ENCODE measurements at places on chromosomes 3 and 15. TPM values are rescaled to one million over a fixed set of nuclear protein-coding genes. Genes with fewer than 3 reads are reported as not detected.
A peak's percentile ranks its signal among the peaks of the same experiment; 100 is the strongest.

The LTF gene
- not detected for total RNA-seq

The ALPK3 gene
- total RNA-seq: 0.10 TPM

The CNTN6 gene
- total RNA-seq: not detected

DNA sequence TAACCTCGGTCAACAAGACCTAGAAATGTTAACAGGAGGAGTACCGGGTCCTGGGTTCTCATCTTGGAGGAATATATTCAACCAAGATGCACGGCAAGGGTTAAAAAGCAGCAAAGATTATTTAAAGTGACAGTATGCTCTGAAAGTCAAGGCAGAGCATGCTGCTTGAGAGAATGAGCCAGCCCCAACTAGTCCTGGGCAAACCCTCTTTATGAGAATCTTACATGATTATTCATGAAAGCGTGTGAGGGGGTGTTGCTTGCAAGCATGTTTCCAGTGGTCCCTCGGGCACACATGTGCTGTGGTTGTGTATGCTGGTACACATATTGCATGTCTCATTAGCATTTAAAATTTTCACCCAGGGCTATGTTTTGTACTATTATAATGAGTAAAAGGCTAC lies 1445.6 kb downstream of the SI start:
- no peak for DNase-seq

GRCh38 chr3:194632809-194633348 lies 340 bp downstream of the TMEM44 start:
- no peak for DNase-seq

DNA sequence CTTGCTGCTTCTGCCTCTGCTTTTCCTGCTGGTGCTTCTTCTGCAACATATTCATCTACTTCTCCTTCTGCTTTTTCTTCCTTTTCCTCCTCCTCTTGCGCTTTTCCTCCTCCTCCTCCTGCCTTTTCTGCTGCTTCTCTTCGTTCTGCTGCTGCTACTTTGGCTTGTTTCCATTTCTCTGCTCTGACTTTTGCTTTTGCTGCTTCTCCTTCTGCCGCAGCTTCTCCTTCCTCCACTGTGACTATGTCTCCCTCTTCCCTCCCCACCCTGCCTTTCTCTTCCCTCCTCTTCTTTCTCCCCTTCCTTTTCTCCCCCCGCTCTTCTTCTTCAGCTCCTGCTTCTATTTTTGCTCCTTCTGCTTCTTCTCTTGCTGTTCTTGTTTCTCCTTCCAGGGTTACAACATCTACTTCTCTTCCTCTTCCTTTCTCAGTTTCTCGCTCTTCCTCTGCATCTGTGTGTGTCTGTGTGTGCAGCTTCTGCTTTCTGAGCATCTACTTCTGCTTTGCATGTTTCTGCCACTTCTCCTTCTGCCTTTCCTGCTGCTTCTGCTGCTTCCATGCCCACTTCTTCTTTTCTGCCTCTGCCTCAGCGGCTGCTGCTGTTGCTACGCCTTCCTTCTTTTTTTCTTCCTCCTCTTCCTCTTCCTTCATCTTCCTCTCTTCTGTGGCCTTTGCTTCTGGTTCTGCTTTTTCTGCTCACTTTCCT lies 51.4 kb downstream of the FAM43A start:
- DNase-seq: no peak

- DNase-seq: no peak
Measured at GRCh38 chr3:129994883-129995559, 20.5 kb downstream of the TRH start.

GRCh38 chr3:169041677-169042171 lies 621.8 kb downstream of the MECOM start:
- DNase-seq: no peak

GRCh38 chr3:72820415-72820814 lies 27.8 kb downstream of the SHQ1 start:
- DNase-seq: no peak

GRCh38 chr3:138936741-138937689 lies 9.9 kb downstream of the FOXL2 start:
- DNase-seq: no peak

GRCh38 chr15:38477637-38478036 lies 23.7 kb downstream of the FAM98B start:
- DNase-seq: no peak

DNA sequence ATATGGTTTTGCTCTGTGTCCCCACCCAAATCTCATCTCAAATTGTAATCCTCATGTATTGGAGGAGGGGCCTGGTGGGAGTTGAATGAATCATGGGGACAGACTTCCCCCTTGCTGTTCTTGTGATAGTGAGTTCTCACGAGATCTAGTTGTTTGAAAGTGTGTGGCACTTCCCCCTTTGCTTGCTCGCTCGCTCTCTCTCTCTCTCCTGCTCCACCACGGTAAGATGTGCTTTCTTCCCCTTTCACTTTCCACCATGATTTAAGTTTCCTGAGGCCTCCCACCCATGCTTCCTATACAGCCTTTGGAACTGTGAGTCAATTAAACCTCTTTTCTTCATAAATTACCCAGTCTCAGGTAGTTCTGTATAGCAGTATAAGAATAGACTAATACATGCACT lies 60.7 kb downstream of the GSK3B start:
- DNase-seq: no peak

DNA sequence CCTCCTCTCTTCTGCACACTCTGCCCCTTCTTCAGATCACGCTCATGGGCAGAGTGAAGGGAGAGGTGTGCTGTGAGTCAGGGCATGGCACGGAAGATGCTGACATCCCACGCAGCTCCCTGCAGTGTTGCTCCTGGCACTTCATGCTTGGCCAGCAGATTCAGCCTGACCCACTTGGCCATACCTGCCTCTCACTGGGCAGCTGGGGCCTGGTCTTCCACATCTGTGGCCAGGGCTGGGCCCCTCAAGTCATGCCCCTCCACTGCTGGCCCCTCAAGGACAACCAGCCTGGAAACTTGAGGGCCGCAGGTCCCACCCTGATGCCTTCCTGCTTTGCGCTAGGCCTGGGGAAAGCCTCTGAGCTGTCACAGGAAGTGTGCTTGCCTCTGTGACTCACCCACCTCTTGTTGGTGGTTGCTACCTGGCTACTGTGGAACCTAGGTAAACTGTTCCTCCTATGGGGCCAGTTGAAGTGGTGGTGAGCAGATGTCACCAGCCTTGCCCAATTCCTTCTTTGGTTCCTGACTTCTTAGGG lies 48.7 kb downstream of the BSN start:
- DNase-seq: peak; percentile 48

GRCh38 chr3:114673481-114673880 lies 379.7 kb downstream of the TIGIT start:
- no peak for DNase-seq

DNA sequence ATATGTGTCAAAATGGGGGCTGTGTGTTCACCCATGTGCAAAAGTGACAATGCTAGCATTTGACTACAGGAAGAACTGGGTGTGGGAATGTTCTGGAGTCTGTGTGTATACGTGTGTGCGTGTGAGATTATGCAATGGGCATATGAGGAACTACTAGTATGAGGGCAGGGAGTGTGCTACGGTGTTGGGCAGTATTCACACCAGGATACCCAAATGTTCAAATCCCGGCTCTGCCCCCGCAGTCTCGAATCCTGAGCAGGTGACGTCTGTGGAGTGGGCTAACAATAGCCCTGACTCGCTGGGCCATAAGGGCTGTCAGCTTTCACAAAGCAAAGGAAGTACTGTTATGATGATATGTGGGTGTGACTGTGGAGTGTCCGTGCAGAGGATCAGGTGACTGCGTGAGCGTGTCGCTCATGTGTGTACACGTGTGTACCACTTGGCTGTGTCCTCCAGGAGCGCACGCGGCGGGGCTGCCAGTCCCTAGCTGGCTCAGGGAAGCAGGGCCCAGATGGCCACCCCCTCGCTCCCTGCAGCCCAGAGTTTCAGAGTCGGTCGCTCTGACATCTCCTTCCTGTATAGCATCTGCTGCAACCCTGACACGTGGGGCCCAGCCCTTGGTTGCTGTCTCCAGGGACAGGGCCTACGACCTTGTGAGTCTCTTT lies 27.2 kb downstream of the IQSEC1 start:
- DNase-seq: no peak

GRCh38 chr15:68224546-68225250 lies 4.8 kb downstream of the CLN6 start:
- DNase-seq: no peak

DNA sequence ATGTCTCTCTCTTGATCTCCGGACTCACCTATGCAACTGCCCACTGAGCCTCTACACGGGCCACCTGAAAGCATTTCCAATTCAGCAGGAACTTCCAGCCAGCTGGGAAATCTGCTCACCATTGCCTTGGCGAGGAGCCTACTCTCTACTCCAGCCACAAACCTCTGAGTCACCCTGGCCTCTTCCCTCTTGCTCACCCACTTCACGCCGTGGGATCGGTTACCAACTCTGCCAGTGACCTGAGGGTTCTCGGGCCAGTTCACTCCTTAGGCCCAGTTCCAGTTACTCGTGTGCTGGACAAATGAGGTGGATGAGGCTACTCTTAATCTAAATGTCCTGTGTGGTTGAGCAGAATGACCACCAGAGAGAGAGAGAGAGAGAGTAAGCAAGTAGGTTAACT lies 70.1 kb downstream of the CEMIP start:
- DNase-seq: no peak

DNA sequence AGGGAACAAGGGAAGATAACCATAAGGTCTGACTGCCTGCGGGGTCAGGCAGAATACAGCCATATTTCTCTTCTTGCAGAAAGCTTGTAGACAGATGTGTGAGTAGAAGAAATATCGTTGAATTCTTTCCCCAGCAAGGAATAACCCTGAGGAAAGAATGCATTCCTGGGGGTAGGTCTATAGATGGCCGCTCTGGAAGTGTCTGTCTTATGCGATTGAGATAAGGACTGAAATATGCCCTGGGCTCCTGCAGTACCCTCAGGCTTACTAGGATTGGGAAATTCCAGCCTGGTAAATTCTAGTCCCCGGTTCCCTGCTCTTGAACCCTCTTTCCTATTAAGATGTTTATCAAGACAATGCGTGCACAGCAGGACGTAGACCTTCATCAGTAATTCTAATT lies 15.8 kb upstream of the SST start:
- DNase-seq: no peak

DNA sequence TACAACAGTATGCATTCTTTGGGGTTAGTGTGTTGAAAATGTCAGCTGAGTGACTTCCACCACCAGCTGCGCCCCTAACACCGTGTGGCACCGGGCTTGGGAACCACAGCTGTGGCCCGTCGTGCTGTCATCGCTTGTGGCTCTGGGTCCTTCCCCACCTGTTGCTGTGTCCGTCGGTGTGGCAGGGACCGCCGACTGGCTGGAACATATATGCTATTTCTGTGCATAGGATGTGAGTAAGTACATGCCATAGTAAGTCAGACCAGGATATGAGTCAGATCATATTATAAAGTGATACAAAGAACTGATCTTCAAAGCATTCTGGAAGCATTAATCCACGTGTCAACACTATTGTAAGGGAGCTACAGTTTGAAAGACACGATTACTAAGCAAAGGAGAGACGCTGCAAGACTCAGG lies 31.9 kb downstream of the EHD4 start:
- DNase-seq: peak; percentile 46

DNA sequence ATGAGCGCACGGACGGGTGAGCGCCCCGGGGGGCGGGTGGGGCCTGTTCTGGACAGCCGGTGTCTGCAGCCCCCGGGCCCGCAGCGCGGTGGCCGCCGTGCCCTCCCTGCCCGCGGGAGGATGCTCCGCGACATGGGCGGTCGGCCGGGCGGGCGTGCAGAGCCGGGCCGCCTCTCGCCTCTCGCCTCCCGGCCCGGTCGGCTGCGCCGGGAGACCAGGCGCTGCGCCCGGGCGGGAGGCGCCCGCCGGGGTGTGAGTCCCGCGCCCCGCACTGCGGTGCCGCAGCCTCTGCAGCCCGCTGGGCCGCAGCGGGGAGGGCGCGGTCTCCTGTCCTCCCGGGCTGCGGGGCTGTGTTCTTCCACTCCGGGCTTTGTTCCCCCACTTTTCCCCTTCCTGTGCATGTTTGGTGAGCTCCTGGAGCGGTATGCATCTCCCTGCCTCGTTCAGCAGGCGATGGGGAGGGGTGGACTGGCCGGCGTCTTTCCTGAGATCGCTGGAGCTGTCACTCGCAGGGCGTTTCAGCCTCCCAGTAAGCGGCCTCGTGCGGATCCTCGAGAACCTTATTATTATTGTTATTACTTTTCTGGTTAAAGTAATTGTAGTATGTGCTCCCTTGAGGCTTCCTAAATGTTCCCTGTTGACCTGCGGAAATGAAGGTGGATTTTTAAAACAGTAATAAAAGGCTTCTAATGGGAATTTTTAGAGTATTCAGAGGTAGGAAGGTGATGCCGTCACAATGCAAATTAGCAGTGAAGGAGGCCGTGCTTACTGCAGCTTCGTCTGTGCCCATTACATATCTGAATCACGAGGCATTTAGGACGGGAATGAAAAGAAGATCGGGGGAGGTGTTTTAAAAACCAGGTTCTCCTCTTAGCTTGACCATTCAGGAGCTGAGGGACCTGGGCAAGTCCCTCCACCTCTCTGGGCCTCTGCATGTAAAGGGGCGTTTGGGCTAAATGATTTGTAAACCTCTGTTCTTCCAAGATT lies 593 bp downstream of the TMOD2 start:
- no peak for DNase-seq

DNA sequence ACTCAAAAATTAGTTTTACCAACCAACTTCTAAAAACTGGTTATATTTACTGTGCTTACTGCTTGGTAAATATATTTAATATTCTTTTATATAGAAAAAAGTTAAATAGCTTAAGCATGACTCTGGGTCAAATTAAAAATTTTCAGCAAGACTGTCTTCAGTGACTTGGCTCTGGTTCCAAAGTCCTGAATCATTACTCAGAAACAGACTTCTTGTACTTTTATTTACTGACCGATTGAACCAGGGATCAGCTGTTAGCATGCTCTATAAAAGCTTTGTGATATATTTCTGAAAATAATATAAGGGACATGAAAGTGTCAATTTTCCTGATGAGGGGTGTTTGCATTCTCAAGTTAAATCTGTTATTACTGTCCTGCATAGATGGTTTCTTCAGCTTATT lies 164.3 kb downstream of the MCTP2 start:
- DNase-seq: no peak

- DNase-seq: no peak
Measured at GRCh38 chr15:91866971-91867372, 13.5 kb downstream of the SLCO3A1 start.

Data from activated T-helper 1 cell treated with anti-CD3 and anti-CD28 coated beads, Interleukin-12 subunit alpha, Interleukin-12 subunit beta, Interleukin-2, Interleukin-4 antibody, amounts not matched to agents 30 ng/mL and 10 ng/mL and 1 ng/mL, durations not matched to agents 14 hours and 24 hours and 36 hours (primary cell).